AG08396 (cell line): ENCODE measurements at places on chromosomes 16 and 17.

- no peak for DNase-seq
Measured at GRCh38 chr16:53358884-53359283, 75.4 kb upstream of the RBL2 start.

- DNase-seq: no peak
Measured at GRCh38 chr17:9004132-9004960, 17.0 kb upstream of the NTN1 start.

DNA sequence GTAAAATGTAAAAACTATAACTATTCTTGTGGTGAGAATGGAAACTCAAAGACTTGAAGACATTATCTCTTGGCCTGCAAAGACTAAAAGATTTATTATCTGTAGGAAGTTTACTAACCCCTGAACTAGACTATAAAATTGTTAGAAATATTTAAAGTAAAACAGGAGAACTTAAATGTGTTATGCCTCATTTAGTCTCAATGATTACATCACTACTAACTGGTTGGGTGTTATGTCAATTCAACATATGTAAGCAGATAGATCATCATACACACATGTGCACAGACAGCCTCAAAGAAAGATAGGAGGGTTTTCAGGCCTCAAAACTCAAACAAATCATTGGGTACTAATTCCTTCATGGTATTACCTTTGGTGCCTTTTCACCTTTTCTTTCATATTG, 7.6 kb downstream of the STX8 start:
- DNase-seq: no peak

GRCh38 chr17:81715872-81716673, 4.0 kb downstream of the SLC25A10 start:
- DNase-seq: no peak

DNA sequence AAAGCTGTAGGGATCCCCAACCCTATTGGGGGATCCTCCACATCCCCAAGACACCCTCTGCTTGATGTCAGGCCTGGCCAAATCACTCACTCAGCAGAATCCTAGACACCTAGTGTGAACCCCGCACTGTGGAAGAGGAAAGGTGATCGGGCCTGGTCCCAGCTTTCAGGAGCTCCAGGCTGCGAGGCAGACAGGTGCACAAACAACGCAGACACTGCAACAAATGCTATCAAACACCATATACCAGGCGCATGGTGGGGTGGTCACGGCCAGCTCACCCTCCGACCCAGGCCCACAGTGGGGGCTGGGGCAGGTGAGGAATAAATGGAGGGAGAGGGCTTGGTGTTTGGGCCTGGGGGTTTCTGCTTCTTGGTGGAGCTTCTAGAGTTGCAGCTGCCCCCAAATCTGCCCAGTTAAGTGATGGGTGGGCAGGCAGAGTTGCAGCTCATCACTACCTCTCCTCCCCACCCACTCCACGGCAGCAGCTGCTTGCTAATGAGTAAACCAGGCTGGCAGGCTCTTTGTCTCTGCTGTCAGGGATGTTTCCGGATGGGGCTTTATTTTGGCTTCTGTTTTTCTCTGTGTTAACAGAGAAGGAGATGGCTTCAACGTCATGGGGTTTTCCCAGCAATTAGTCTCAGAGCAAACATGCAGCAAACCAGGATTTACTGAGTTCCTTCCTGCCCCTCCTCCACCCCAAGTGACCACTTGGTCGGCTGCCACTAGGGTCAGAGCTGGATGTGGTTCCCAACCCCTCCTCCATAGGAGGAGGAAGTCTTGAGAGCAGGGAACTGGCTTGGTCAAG, 46.6 kb downstream of the PECAM1 start:
- peak; percentile 21 for DNase-seq

DNA sequence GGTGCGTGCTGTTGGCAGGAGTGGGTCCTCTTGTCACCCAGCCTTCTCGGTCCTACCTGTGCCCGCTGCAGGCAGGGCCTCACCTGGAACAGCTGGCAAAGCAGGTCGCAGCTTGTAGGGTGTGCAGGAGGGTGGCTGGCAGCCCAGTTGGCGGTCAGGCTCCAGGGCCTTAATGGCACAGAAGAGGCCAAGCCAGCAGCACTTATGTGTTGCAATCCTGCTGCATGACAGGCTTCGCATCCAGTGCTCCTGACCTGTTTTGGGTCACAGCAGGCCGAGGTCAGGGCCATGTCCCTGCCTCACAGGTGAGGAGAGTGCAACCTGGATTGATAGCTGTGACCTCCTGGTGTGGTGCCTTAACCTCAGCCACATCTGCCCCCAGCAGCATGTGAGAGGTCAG, 31.9 kb downstream of the ZC3H18 start:
- DNase-seq: no peak
